ENCODE measurements at places on chromosomes 3 and 15. TPM values are rescaled to one million over a fixed set of nuclear protein-coding genes. Genes with fewer than 3 reads are reported as not detected.

PLCH1 gene
- 1.1 TPM for total RNA-seq

TPRG1 gene
- total RNA-seq, result 6.1 TPM

DNA sequence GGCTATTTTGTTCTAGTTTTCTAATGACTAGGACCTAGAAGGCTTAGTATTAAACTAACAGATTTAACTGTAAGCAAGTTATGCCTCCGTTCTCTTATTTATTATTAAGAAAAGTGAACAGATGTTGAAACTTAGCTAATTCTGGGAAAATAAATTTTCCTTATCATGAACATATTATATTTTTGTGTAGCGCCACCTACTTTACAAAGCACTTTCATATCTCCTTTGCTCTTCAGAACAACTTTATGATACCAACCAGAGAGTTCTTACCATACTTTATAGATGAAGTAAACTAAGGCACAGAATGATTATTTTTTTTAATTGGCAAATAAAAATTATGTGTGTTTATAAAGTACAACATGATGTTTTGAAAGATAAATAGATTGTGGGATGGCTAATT, 59.4 kb downstream of the NME9 start:
- no peak overlapping the region for H3K27ac ChIP-seq
- no peaks in the 10 kb centered on the region for H3K27me3 ChIP-seq
- H3K4me3 ChIP-seq, result no peak overlapping the region
- no peaks in the 10 kb centered on the region for H3K4me1 ChIP-seq

TRH gene
- total RNA-seq, result not detected

CCDC9B gene
- 87.0 TPM for total RNA-seq

GRCh38 chr15:94682171-94682570, 450.8 kb downstream of the MCTP2 start:
- no peak overlapping the region for H3K4me3 ChIP-seq
- H3K4me1 ChIP-seq, result no peaks in the 10 kb centered on the region

- DNase-seq, result no peak
- peak overlapping the region; percentile 99 for H3K27ac ChIP-seq
- peak overlapping the region; percentile 81 for H3K4me3 ChIP-seq
- H3K4me1 ChIP-seq, result peaks cover 29% of the 10 kb centered on the region
These were observed 1.8 kb upstream of the USF3 start for GRCh38 chr3:113698213-113698742.

- no peaks in the 10 kb centered on the region for H3K36me3 ChIP-seq
- no peaks in the 10 kb centered on the region for H3K4me1 ChIP-seq
- H3K27me3 ChIP-seq, result no peaks in the 10 kb centered on the region
- no peak overlapping the region for H3K27ac ChIP-seq
- no peak for DNase-seq
These were observed 56.9 kb downstream of the CD200R1L start for GRCh38 chr3:112789787-112790186.

- H3K27ac ChIP-seq, result no peak overlapping the region
- DNase-seq, result no peak
- H3K36me3 ChIP-seq, result no peaks in the 10 kb centered on the region
- H3K4me3 ChIP-seq, result no peak overlapping the region
These were observed 7.8 kb upstream of the RHCG start for GRCh38 chr15:89504166-89504565.

IL17RE gene
- total RNA-seq, result 0.84 TPM

DNA sequence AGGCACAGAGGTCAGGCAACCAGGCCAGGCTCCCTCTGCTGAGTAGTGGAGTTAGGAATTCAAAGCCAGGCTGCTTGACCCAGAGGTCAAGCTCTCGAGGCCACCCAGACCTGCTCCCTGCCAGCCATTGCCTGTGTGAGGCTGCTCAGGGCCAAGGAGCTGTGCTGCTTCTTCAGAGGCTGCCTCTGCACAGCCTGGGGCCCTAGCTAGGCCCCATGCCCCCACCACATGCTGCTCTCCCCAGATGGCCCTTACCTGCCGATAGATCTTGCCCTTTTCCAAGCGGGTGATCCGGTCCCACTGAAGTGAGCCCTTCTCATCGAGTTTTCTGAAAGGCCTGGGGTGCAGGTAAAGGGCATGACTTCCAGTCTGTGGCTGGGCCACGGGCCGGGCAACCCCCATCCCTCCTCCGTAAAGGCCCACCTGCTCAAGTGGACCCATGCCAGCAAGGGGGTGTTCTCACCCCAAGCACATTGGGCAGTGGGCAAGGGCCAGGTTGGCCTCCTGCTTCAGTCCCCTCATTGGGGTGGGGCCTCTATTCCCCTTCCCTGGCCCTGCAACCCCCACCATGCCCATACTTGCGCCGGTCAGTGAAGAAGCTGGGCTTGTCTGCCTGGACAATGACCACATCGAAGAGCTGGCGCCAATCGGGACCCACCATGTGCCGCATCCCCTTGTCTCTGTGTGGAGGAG, 6.5 kb downstream of the NT5DC2 start:
- no peak overlapping the region for H3K4me3 ChIP-seq
- H3K4me1 ChIP-seq, result peaks cover 6% of the 10 kb centered on the region
- H3K27ac ChIP-seq, result no peak overlapping the region
- peaks cover 5% of the 10 kb centered on the region for H3K36me3 ChIP-seq

- H3K36me3 ChIP-seq, result no peaks in the 10 kb centered on the region
- no peaks in the 10 kb centered on the region for H3K27me3 ChIP-seq
- H3K27ac ChIP-seq, result no peak overlapping the region
- no peaks in the 10 kb centered on the region for H3K4me1 ChIP-seq
- no peak for DNase-seq
- H3K4me3 ChIP-seq, result no peak overlapping the region
These were observed 306.0 kb downstream of the WDR72 start for GRCh38 chr15:53453253-53454105.

SMARCC1 gene
- total RNA-seq, result 31.9 TPM

DNA sequence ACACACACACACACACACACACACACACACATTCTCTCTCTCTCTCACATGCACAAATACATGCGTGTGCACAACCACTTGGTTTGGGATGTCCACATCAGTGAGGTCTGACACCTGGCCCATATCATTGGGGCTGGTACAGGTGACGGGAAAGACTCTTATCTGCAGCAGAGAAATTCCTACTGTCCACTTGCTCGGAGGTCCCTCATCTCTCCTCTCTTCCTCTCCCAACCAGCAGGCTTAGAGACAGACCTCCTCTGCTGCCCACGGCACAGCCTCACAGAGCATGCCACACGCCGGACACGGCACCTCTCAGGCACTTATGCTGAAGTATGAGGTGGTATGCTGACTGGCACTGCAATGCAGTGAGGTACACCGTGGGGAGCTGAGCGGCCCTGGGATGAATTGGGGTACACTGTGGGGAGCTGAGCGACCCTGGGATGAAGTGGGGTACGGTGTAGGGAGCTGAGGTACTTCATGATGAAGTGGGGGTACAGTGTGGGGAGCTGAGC, 41.7 kb downstream of the MAGEF1 start:
- no peak overlapping the region for H3K4me3 ChIP-seq
- H3K27me3 ChIP-seq, result no peaks in the 10 kb centered on the region
- H3K36me3 ChIP-seq, result no peaks in the 10 kb centered on the region
- DNase-seq, result no peak
- H3K4me1 ChIP-seq, result no peaks in the 10 kb centered on the region
- no peak overlapping the region for H3K27ac ChIP-seq

GRCh38 chr3:11680509-11680908, 36.8 kb upstream of the VGLL4 start:
- H3K4me3 ChIP-seq, result no peak overlapping the region
- no peak for DNase-seq
- H3K27me3 ChIP-seq, result no peaks in the 10 kb centered on the region
- H3K27ac ChIP-seq, result no peak overlapping the region
- H3K36me3 ChIP-seq, result no peaks in the 10 kb centered on the region

SLC22A14 gene
- 0.30 TPM for total RNA-seq

- no peaks in the 10 kb centered on the region for H3K36me3 ChIP-seq
- no peaks in the 10 kb centered on the region for H3K4me1 ChIP-seq
- H3K27me3 ChIP-seq, result no peaks in the 10 kb centered on the region
These were observed 76.4 kb downstream of the LSM3 start for GRCh38 chr3:14254812-14255702.

GRCh38 chr15:70289191-70289955, 191.7 kb upstream of the TLE3 start:
- no peak overlapping the region for H3K4me3 ChIP-seq
- no peaks in the 10 kb centered on the region for H3K4me1 ChIP-seq
- DNase-seq, result no peak
- no peak overlapping the region for H3K27ac ChIP-seq

DNA sequence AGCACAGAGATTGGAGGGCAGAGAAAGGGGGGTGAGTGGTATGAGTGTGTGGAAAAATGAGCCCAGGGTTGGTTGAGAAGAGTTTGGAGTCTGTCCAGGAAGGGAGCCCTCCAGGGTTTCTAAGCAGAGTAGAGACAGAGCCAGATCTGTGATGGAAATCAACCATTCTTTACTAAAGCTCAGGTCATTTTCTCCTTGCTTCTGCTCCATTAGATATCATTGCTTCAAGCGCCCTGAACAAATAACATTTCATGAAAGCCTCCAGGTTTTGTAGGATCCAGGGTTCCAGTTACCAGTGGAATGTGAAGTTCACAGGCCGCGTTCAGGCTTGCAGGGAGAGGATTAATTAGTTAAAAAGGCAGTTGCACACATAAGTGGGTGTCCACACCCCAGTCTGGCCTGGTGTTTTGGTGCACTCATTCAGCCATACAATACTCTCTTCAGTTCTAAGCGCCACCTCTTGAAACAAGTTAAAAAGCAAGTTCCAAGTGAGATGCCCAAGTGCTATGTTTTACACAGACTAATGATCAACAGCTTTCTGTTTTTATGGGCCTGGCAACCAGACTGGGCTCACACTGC, 16.4 kb upstream of the BOC start:
- no peaks in the 10 kb centered on the region for H3K4me1 ChIP-seq
- no peak for DNase-seq
- no peak overlapping the region for H3K27ac ChIP-seq
- H3K27me3 ChIP-seq, result no peaks in the 10 kb centered on the region
- H3K36me3 ChIP-seq, result no peaks in the 10 kb centered on the region
- no peak overlapping the region for H3K4me3 ChIP-seq

All from psoas muscle (tissue), 8 donors.